ENCODE measurements at places on chromosomes 5 and 9. TPM values are rescaled to one million over a fixed set of nuclear protein-coding genes. Genes with fewer than 3 reads are reported as not detected.

The DRD1 gene
- total RNA-seq, result not detected

The CAMSAP1 gene
- total RNA-seq, result 30.4 TPM

The AQP7 gene
- total RNA-seq, result not detected

The ROR2 gene
- not detected for total RNA-seq

The SEMA4D gene
- 243 TPM for total RNA-seq

The TMEM171 gene
- total RNA-seq, result not detected

The KCNIP1 gene
- not detected for total RNA-seq

The PCDHB8 gene
- not detected for total RNA-seq

The WDR31 gene
- total RNA-seq, result 1.3 TPM

The HSPA4 gene
- 236 TPM for total RNA-seq

The KLF9 gene
- 20.2 TPM for total RNA-seq

The PCDHGB2 gene
- 0.40 TPM for total RNA-seq

The RNF183 gene
- total RNA-seq, result not detected

The EXD3 gene
- total RNA-seq, result 6.6 TPM

The SURF6 gene
- 32.0 TPM for total RNA-seq

The TXNDC8 gene
- not detected for total RNA-seq

The ECSCR gene
- total RNA-seq, result 0.82 TPM

The FOXD4L3 gene
- not detected for total RNA-seq

The CHSY3 gene
- not detected for total RNA-seq

The PTPN3 gene
- 0.29 TPM for total RNA-seq

The GRM6 gene
- not detected for total RNA-seq

The C9orf85 gene
- total RNA-seq, result 12.3 TPM

The PCDHGA6 gene
- total RNA-seq, result 0.15 TPM

The TRIP13 gene
- total RNA-seq, result 37.5 TPM

The C1QTNF2 gene
- total RNA-seq, result not detected

The C5orf58 gene
- total RNA-seq, result not detected

The CCL27 gene
- total RNA-seq, result 0.35 TPM

The FAM81B gene
- total RNA-seq, result not detected

The GDA gene
- total RNA-seq, result not detected

Data from CD8-positive, alpha-beta memory T cell (primary cell).